Fibroblast of skin of right biceps (primary cell): ENCODE measurements at places on chromosomes 5 and 9.

GRCh38 chr9:134100040-134100439, 32.2 kb upstream of the BRD3 start:
- DNase-seq, result no peak

DNA sequence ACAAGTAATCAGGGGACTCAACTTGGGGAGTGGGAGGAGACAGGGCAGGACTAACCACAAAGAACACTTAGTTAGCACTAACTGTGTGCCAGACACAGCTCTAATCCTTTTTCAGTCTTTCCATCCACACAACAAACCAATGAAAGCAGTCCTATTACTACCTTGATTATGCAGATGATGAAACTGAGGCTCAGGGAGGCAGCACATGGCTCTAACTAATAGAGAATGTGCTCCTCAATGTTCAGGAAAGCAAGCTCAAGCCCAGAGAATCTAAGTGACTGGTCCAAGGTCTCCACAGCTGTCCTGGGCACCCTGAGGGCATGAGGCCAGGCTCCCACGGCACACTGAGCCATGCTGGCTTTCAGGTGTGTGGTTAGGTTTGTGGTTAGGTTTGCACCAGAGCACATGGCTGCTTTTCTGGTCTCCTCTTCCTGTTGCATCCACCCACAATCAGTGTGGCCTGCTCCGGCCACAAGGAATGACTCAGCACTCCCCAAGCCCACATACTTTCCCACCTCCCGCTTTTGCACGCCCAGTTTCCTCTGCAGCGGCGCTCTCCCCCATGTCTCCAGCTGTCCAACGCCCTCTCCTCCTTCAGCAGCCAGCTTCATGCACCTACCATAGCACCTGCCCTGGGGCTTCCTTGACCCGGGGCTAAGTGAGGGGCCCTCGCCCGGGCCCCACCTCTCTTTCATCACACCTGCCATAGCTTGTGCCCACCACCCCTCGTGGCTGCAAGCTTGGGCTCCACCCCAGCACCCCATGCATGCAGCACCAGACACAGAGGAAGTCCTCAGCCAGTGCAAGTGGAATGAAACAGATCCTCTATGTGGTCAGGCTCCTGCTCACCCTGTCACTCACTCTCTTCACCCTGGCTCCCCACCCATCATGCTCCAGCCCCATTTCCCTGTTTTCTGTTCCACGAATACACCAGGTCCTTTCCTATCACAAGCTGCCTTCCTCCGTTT, 133.1 kb downstream of the GABBR2 start:
- DNase-seq, result peak; percentile 60

DNA sequence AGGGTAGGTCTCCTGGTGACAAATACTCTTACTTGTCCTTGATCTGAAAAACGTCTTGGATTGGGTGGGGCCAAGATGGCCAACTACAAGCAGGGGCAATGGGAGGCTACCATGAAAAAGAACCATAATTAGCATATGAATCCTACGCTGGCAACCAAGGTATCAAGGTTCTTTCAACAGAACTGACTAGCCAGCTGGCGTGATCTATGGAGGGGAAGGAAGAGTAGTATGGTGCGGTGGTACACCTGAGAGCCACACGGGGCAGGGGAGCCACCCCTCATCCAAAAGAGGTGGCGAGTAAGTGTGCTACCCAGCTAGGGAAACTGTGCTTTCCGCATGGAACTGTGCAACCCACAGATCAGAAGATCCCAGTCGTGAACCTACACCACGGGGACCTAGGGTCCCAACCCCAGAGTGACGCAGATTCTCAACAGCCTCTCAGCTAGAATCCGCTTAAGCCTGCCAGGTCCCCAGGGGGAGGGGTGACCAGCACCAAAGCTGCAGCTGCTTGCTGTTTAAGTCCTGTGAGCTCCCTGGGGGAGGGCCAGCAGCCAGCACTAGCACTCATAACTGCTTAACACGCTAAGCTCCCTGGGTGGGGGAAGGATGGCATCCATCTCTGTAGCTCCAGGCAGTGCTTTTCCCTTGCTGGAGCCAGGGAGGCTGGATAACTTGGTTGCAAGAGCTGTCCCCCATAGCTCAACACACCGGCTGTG, 334.8 kb downstream of the FBXL17 start:
- no peak for DNase-seq

DNA sequence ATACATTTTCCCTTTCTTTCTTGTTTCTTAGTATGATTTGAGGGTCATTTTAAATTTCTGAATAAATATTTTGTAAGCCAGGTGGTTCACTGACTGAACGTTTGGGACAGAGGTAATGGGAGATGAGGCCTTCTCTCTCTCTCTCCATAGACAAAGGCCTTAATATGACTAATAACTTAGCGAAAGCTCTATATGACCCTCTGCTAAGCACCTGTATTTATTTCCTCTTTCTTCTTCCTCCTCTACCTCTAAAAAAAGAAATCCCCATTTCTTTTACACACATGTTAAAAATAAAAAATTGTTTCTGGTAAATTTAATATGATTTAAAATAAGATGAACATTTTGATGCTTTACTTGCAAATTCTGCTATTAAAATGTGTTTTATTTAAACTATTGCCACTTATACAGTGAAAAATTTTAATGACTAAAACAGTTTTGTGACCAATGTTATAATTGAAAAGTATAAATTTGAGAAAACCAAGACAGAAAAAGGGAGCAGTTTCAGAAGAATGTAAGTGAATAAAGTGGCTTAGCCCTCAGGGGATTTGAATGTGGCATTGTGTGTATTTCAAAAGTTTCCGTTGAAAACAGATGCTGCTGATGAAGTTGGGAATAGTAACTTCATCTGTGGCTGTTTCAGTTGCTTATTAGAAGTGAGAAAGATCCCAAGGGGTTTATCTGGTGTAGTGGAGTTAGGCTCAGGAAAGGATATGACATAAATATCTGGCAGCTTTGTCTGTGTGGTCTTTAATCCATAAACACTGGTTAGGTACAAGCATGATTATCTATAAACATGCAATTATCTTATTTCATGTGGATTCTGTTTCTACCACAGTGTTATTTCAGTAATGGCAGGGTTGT, 128.6 kb upstream of the GRHPR start:
- peak; percentile 35 for DNase-seq

DNA sequence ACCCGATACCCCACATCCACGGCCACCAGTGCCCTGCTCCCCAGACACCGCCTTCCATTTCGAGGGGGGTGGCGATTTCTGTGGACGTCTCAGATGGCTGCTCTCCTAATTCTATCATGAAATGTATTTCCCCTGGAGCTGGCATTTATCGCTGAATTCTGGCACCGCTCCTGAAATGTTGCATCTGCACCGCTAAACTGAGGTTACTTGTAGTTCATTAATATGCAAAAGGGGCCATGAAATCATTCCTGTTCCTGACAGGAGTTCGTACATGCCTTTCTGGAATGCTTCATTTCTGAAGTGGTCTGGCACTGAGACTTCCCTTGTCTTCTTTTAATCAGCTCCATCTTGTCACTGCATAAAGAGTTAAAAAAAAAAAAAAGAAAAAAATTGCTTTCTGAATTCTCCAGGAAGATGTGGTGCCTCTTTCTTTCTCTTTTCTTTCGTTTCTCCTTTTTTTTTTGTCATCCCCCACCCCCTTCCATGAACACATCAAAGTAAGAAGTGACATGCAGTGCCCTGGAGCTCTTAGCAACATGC, 97.7 kb upstream of the SMARCA2 start:
- DNase-seq, result no peak

- DNase-seq, result no peak
Observed at GRCh38 chr5:131617140-131617822, 17.7 kb downstream of the RAPGEF6 start.

- no peak for DNase-seq
Observed at GRCh38 chr9:129322022-129322621, 144.1 kb upstream of the IER5L start.

DNA sequence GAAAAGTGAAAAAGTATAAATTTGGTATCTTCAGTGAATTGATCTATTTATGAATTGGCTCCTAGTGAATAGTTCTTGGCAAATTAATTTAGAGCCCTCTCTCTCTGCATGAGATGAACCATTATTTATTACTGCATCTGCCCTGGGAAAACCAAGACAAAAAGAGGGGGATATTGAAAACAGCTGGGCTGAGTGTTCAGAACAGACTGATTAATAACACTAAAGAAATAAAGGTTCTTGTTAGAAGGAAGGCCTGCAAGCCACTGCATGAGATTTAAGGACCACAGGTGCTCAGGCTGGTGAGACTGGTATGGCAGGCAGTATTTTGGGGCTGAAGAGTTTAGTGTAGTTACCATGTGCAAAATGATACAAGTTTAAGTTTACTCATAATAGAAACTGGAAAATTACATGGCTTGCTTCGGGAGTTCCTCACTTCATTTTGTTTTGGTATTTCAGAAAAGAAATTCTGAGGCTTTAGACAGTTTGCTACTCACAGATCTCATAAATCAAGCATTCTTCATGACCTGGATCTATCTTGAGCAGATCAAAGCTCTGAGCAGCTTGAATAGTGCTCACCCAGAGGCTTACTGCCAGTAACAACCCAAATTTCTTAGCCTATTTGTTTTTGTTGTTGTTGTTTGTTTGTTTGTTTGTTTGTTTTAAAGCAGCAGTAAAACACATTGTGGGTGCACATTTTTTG, 56.1 kb downstream of the KIAA1958 start:
- no peak for DNase-seq

DNA sequence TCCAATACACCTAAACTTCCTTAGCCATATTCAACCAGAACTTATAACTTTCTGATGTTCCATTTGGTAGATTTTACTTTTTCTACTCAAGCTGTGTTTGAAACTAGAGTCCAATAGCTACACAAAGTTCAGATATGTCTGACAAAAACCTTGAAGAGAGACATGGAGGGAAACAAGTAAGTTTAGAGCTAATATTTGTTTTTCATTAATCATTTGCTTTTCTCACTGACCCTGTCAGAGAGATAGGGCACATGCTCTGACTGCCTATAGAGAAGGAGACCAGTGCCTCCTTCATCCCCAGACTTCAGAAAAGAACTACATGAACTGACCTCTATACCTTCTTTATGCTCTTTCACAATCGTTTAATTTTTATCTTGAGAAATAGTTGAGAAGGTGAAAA, 157.0 kb upstream of the PPP1R2B start:
- DNase-seq, result no peak

GRCh38 chr5:138180183-138180782, 1.4 kb downstream of the KIF20A start:
- DNase-seq, result peak; percentile 72

DNA sequence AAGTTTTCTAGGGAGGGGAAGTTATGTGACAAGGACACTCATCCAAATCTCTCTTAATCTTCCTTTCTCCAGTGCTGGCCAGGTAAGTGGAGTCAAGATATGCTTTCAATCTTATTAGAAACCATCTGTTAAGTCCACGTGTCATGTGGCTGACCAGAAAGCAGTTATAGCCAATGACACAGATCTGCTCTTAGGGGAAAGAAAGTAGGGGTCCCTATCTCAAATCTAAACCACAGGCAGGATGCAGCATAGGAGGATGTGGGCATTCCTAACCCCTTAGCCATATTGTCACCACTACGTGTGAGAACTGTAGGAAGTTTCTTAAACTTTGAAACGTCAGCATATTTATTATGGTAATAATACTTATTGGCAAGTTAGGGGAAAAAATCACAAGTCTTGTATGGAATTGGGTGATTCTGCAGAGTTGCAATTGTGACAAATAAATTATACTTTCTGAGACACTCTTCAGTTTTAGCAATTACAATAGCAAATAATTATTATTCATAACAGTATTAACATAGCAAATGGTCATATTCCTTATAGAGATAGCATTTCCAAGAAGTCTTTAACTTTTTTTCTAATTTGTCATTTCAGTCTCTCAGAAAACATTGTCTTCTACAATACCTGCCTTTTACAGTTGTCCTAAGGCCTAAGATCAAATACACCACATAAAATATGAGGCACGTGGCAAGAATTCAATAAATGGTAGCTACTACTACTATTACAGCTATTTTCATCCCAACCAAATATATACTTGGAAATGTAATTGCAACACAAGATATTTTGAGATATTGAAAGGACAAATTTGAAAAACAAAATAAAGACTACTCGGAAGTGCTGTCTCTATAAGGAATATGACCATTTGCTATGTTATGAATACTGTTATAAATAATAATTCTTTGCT, 236.9 kb downstream of the PDE4D start:
- DNase-seq, result no peak

- DNase-seq, result no peak
Observed at GRCh38 chr5:61619777-61620518, 287.9 kb downstream of the ZSWIM6 start.

DNA sequence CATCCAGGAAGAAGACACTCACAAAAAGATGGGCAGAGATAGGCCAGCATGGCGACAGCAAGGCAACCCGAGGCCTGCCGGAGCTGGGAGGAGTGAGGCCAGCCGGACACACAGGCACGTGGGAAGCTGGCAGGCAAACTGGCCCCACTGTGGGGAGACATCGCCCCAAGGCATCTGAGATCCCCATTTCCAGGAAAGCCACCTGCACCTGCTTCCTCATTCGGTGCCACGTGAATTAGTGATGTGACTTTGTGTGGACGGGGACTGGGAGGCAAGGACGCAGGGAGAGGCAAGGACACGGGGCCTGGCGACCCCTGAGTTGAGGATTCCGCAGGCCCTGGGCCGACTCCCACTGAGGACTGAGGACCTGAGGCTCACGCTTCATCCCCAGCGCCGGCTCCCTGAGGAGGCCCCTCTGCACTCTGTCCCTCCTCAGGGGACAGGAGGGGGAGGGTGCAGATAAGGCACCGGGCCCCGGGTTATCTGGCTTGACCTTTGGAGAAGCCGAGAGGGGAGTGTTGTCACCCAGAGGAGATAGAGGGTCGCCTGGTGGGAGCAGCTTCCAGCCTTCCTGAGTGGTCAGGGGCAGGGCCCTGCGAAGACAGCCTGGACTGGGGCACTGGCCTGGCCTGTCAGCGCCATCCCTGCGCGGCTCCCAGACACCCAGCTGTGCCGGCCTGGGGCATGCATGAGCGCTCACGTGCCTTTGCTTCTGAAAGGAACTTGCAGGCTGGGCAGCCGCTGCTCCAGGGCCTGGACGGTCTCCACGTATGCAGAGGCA, 39.7 kb downstream of the NDUFS6 start:
- DNase-seq, result no peak

GRCh38 chr9:91374939-91375338, 13.2 kb upstream of the AUH start:
- peak; percentile 96 for DNase-seq

DNA sequence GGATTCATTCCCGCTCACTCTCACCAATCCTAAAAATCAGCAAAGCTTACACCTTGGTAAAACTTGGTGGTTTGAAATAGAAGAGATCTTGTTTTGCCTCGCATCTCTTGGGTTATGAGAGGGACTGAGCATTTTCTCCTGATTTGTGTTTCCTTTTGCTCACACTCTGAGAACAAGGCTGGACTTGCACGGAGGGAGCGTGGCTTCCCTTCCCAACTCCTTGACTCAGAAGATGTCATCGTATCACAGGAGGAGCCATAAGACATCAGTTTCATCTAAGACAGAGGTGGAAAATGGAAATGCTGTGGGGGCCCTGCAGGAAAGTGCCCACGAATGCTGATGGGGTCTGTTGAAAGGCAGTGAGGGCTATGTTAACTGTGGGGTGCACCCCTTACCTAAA, 37.4 kb downstream of the CTSL start:
- DNase-seq, result no peak

- peak; percentile 80 for DNase-seq
Observed at GRCh38 chr9:26175264-26175663, 497.0 kb upstream of the TUSC1 start.
